ENCODE measurements at places on chromosomes 4 and X.

DNA sequence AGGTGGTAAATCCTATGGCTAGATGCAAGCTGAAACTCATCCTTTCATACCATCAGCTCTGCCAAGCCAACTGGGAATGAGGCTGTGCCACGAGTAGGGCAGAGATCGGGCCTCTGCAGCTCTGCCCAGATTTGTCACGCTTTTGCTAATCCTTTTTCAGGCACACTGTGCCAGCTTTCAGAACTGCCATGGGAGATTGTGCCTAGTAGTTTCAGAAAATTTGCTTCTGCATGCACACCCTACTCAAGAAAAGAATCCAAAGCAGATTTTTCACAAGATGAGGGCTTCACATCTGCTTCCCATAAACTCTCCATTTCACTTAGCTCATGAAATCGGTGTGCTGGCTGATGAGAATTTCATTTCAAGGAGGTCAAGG, 3.3 kb upstream of the ADH7 start:
- DNase-seq, result no peak

DNA sequence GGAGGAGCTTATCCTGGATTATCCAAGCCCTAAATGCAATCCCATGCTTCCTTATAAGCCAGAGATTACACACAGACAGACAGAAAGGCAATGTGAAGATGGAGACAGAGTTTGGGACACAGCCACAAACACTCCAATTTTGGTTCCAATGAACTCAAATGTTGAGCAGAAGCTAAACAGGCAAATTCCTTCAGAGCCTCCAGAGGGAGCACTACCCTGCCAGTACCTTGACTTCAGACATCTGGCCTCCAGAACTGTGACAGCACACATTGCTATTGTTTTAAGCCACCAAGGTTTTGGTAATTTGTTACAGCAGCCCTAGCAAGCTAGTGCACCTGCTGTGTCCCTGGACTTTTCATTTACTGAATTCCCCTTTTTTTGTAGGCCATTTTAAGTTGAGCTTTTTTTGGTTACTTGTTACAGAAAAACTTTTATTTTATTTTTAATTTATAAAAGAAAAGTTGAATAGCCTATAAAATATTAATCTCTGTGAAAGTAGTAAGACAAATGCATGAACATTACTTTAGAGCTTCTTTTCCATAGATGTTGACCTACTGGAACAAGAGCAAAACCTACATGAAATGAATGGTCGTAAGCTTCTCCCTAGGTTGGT, 33.4 kb upstream of the SRD5A3 start:
- no peak for DNase-seq

GRCh38 chrX:67700602-67701001, 156.8 kb downstream of the AR start:
- no peak for DNase-seq

GRCh38 chr4:148211533-148211932, 230.7 kb downstream of the NR3C2 start:
- no peak for DNase-seq

- DNase-seq, result no peak
Measured at GRCh38 chr4:168498251-168498650, 1.4 kb downstream of the PALLD start.
